ENCODE measurements at places on chromosomes 16 and 17.

- peaks cover 26% of the 10 kb centered on the region for H3K4me1 ChIP-seq
- no peaks in the 10 kb centered on the region for H3K36me3 ChIP-seq
- no peak overlapping the region for H3K27ac ChIP-seq
- H3K4me3 ChIP-seq = no peak overlapping the region
- H3K27me3 ChIP-seq = peaks cover 14% of the 10 kb centered on the region
- no peak for DNase-seq
Measured at GRCh38 chr17:37789771-37790541, 45.1 kb upstream of the HNF1B start.

- peak overlapping the region; percentile 92 for H3K27ac ChIP-seq
- peaks cover 27% of the 10 kb centered on the region for H3K36me3 ChIP-seq
- H3K27me3 ChIP-seq = peaks cover 3% of the 10 kb centered on the region
- peak overlapping the region; percentile 95 for H3K4me3 ChIP-seq
Measured at GRCh38 chr16:11913425-11914079, 2.2 kb downstream of the GSPT1 start.

- H3K27ac ChIP-seq = peak overlapping the region; percentile 21
- H3K36me3 ChIP-seq = no peaks in the 10 kb centered on the region
- peaks cover 13% of the 10 kb centered on the region for H3K4me1 ChIP-seq
- no peak for DNase-seq
- no peak overlapping the region for H3K4me3 ChIP-seq
Measured at GRCh38 chr16:1003391-1004347, 22.1 kb downstream of the SOX8 start.

DNA sequence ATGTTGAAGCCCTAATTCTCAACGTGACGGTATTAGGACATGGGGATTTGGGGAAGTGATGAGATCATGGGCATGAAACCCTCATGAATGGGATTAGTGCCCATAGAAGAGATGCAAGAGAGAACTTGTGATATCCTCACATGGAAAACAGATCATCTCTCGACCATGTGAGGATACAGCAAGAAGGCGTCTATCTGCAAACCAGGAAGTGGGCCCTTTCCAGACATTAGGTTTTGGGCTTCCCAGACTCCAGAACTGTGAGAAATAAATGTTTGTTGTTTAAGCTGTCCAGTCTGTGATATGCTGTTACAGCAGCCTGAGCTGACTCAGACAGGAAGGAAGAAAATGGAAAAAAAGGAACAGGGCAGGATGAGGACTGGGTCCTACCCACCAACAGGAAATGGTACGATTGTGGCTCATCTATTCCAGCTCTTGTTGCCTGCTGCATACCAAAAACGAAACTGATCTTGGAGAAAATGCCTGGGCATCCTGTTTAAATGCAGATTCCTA lies 21.9 kb upstream of the SSTR2 start:
- H3K4me3 ChIP-seq = peak overlapping the region; percentile 12
- peaks cover 15% of the 10 kb centered on the region for H3K36me3 ChIP-seq
- DNase-seq = peak; percentile 15
- peak overlapping the region; percentile 40 for H3K27ac ChIP-seq
- H3K27me3 ChIP-seq = peaks cover 8% of the 10 kb centered on the region

DNA sequence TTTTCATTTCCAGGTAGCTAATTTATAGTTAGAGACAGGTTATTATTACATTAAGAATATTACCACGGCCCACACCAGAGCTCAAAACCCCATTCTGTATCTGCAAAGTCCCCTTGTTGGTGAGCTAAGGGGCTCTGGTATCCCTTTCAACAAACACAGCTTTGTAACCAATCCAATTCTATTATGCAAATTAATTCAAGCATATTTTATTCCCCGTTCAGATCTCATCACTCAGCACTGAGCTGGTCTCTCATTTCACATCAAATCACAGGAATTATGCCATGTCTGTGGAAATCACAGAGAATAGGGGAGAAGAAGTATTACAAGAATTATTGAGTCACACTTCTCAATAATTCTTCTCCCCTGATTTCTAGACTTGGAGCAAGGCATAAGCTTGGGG lies 111.7 kb downstream of the CDH11 start:
- DNase-seq = no peak
- peaks cover 12% of the 10 kb centered on the region for H3K27me3 ChIP-seq
- H3K4me1 ChIP-seq = peaks cover 79% of the 10 kb centered on the region
- H3K36me3 ChIP-seq = peaks cover 45% of the 10 kb centered on the region

- peaks cover 68% of the 10 kb centered on the region for H3K4me1 ChIP-seq
- peak overlapping the region; percentile 75 for H3K27ac ChIP-seq
- H3K36me3 ChIP-seq = peaks cover 57% of the 10 kb centered on the region
- H3K4me3 ChIP-seq = peak overlapping the region; percentile 39
- peak; percentile 51 for DNase-seq
Measured at GRCh38 chr17:82244413-82245133, 15.7 kb downstream of the SLC16A3 start.

DNA sequence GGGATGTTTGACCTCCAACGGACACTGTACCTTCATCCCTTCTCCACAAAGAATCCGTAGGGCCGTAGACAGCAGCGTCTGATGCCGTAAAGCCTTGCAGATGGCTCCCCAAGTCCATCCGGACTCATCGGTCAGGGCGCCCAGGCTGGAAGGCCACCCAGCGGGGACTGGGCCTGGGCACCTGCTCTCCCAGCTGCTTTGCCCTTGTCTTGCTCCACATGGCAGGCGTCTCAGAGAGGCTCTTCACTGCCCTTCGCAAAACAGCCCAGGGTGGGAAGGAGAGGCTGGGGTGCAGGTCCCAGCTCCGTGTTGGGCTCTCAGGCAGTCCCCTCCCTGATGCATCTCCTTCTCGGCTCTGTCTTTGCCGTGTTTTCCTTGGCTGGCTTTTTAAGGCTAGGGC lies 6.2 kb upstream of the RPTOR start:
- no peak overlapping the region for H3K27ac ChIP-seq
- DNase-seq = no peak
- no peaks in the 10 kb centered on the region for H3K36me3 ChIP-seq
- H3K4me1 ChIP-seq = peaks cover 7% of the 10 kb centered on the region
- H3K4me3 ChIP-seq = no peak overlapping the region

GRCh38 chr17:35171834-35172233 lies 22.4 kb downstream of the SLC35G3 start:
- no peak overlapping the region for H3K27ac ChIP-seq
- no peaks in the 10 kb centered on the region for H3K36me3 ChIP-seq
- H3K27me3 ChIP-seq = peaks cover 24% of the 10 kb centered on the region
- H3K4me3 ChIP-seq = no peak overlapping the region

Measured in HFFc6 (cell line).